ENCODE measurements at places on chromosomes 4 and X.

GRCh38 chr4:188295899-188296298, 156.7 kb downstream of the TRIML1 start:
- DNase-seq: no peak

DNA sequence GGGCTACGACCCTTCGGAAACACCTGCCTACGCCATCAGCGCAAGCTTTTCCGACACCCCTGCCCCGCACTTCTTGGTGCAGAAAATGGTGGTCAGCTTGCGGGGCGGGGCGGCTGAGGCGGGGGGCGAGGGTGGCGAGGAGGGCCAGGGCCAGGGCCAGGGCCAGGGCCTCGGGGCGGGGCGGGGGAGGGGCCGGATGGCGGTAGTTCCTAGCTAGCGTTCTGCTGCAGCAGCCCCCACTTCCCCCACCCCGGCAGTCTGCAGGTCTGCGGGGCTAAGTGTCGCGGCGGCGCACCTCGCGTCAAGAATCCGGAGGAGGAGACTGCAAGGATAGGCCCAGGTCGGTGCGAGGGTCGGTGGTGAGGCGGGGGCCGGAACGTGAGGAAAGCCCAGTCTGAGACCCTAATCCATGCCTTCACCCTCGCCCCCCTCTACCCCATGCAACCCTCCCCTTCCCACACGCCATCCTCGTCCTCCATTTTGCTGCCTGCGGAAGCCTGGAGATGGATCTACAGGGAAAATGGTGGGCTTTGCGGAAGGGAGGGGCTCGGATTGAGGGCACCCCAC, 600 bp downstream of the BEX4 start:
- DNase-seq: no peak

GRCh38 chr4:53508446-53508845, 82.8 kb downstream of the LNX1 start:
- DNase-seq: no peak

- no peak for DNase-seq
Measured at GRCh38 chr4:7661846-7662506, 227.2 kb upstream of the PSAPL1 start.

DNA sequence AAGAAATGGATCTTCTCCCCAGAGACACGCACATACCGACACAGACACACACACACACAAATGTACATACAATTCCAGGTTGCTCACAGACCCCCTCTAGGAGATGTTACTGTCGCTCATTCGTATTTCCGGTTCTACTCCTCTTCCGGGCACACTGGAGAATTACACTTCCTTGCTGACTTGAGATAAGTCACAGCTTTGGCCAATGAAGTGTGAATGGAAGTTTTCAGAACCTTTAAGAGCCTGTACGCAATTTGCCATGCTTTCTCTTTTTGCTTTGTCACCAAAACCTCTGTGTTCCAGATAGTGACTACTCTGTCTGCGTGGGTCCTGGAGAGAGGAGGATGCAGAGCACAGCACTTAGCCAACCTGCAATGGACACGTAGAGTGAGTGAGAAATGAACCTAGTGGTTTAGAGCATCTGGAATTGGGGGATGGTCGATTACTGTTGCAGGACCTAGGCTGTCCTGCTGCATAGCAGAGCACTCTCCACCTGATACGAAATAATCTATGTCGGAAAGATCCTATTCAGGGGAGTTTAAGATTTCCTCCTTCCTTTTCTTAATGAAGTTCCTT, 239.5 kb upstream of the TET2 start:
- no peak for DNase-seq
